ENCODE measurements at places on chromosomes 13 and 19.

GRCh38 chr19:33928458-33928950, 131.8 kb downstream of the KCTD15 start:
- no peak for DNase-seq

DNA sequence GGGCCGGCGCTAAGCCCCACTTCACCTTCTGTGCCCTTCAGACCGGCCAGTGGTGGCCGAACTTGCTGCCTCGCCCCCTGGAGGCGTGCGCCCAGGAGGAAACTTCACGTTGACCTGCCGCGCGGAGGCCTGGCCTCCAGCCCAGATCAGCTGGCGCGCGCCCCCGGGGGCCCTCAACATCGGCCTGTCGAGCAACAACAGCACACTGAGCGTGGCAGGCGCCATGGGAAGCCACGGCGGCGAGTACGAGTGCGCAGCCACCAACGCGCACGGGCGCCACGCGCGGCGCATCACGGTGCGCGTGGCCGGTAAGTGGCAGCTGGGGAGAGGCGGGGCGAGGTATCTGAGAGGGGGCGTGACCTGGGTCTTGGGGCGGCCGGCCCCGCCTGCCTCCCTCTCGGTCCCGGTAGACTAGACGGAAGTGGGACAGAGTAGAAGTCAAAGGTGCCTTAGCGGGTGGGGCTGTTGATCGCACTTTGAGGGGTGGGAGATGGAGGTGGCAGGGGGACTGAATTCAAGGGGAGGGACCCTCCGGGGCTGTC, 5.6 kb downstream of the ICAM5 start:
- DNase-seq = no peak

GRCh38 chr19:50434525-50434924, 1.8 kb downstream of the MYBPC2 start:
- no peak for DNase-seq

- DNase-seq = no peak
Observed at GRCh38 chr13:21674490-21675009, 3.7 kb downstream of the FGF9 start.

DNA sequence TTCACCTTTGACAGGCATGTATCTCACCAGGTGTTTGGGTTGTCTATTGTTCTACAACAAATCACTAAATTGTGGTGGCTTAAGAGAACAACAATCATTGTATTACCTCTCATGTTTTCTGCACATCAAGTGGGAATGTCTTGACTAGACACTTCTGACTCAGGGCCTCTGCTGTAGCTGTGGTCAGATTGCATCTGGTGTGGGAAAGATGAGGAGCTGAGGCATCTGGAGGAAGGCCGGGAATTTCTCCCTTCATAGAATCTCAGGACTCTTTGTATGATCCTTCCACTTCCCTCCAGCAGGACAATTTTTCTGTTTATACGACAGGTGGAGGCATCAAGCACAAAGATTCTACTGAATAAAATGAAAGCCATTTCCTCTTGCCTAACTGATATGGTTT, 511.8 kb upstream of the NBEA start:
- no peak for DNase-seq

DNA sequence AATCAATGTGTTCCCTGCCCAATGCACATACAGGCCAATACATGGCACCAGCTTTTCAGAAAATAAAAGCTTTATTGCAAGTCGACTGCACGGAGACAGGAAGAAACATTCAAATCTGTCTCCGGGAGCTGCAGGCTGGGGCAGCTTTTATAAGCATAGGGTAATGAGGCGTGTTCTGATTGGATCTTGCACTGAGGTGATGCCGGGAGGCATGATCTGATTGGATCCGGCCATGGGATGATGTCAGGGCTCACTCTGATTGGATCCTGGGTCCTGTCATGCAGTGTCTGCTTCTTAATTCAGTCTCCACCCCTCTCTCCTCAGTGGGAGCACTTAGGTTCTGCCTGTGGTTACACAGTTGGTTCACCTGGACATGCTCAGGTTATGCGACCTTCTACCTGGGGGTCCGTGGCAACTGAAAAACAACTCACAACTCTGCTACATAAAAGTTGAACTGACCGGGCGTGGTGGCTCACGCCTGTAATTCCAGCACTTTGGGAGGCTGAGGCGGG, 11.8 kb upstream of the FBN3 start:
- DNase-seq = no peak

GRCh38 chr19:3710265-3710812, 2.2 kb downstream of the TJP3 start:
- DNase-seq = no peak

- DNase-seq = no peak
Observed at GRCh38 chr13:45162194-45162593, 38.7 kb downstream of the KCTD4 start.

DNA sequence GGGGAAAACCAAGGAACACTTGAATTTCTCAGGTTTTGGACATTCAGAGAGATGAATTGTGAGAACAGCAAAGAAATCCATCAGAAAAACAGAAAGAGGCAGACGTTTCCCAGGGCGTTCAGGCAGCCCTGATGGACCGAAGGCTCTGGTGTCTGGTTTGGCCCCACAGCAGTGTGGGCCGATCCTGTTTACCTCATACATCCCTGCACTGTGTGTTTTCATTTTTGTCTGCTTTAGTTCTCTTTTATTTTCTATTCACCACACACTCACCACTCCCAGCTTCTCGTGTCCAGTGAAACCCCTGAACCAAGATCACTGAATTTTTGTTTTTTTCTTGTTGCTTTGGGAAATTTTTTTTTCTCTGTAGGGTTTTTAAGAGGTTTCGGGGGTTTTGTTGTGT, 11.9 kb upstream of the WDR18 start:
- no peak for DNase-seq

- DNase-seq = no peak
Observed at GRCh38 chr19:13784731-13785452, 10.4 kb upstream of the ZSWIM4 start.

GRCh38 chr13:41465241-41465847, 8.0 kb downstream of the RGCC start:
- DNase-seq = no peak

- no peak for DNase-seq
Observed at GRCh38 chr13:105196052-105196451, 1339.4 kb downstream of the EFNB2 start.

DNA sequence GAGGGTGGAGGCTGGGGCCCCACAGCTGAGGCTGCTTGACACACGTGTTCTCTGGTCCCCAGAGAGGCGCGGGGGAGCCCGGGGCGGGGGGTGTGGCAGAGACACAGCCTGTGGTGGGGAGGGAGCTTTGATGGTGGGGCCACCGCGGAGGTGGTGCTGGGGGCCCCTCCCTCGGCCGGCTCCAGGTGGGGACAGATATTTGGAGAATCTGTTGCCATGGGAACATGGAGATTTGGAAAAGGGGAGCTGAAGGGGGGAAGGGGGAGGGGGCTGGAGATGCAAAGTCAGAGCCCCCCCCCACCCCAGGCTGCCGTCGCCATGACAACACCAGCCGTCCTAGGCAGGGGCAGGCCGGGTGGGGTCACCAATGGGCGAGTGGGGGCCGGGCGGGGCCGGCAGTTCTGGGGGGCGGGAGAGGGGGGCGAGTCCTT, 1.2 kb downstream of the PRKCG start:
- no peak for DNase-seq

- DNase-seq = no peak
Observed at GRCh38 chr13:107883561-107884175, 331.7 kb downstream of the LIG4 start.

GRCh38 chr19:40193587-40193849, 2.3 kb downstream of the MAP3K10 start:
- DNase-seq = no peak

DNA sequence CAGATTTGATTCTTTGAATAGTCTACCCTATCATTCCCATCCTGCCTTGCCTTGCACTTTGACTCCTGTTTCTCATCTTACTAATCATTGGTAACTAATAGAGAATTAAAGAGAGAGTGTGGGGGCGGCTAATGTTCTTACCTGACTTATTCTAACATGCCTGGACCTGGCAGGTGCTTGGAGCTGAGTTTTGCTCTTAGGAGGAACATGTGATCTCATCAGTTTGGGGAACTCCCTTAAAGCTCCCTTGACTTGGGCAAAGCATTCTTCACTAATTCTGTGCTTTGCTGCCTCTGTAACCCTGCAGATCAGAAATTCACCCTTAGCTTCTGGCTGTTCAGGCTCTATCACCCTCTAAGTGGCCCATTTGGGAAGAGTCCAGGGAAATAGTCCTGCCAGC, 861.1 kb downstream of the GPC5 start:
- no peak for DNase-seq

GRCh38 chr13:94168783-94169453, 310.6 kb downstream of the DCT start:
- DNase-seq = no peak

DNA sequence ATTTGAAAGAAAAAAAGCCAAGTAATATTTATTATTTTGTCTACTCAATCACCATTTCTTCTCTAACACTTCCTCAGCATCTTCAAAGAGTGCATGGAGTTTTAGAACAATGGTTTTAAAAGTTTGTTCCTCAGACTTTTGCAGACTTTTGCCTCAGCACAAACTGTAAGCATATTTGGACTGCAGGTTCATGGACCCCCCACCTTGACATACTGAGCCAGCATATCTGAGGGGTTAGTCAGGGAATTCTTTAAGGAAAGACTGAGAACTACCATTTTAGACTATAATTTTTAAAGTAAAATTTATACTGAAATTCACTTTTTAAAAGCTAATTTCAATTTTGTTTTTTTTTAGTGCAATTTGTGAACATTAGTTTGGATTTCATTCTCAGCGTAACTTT, 1676.8 kb upstream of the PCDH20 start:
- DNase-seq = no peak

DNA sequence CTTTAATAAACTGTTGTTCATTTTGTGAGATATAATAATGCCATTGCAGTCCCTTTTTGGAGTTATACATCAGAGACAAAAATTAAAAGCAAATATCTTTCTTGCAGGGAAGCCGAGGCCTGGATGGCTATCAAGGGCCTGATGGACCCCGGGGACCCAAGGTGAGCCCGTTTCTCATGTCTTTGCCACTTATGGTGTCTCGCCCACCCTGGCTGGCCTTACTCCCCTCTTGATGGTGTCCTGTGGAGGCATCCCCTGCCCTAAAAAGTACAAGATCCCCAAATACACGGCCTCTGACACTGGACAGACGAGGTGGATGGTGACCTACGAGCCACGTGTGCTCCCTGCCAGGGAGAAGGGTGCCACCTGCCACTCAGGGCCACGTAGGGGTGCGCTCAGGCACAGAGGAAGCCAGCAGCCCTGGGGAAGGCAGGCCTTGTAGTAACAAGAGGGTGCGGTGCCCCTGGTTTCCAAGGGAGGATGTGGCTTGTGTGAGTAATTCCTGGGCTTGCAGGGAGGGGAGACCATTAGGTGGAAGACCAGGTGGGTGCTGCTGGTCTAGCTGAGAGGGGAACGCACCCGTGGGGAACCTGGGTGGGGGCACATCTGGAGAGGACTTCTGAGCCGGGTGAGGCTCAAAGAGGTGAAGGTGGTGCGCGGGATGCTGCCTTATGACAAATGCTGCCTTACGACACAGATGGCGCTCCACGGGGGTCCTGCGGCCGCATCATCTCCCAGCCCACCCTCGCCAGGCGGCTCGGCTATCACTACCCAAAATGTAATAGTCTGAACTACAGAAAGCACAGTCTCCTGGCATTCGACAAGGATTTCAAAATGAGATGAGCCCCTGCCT, 115.6 kb downstream of the RAB20 start:
- no peak for DNase-seq

GRCh38 chr13:114063545-114064449, 68.6 kb downstream of the RASA3 start:
- no peak for DNase-seq

DNA sequence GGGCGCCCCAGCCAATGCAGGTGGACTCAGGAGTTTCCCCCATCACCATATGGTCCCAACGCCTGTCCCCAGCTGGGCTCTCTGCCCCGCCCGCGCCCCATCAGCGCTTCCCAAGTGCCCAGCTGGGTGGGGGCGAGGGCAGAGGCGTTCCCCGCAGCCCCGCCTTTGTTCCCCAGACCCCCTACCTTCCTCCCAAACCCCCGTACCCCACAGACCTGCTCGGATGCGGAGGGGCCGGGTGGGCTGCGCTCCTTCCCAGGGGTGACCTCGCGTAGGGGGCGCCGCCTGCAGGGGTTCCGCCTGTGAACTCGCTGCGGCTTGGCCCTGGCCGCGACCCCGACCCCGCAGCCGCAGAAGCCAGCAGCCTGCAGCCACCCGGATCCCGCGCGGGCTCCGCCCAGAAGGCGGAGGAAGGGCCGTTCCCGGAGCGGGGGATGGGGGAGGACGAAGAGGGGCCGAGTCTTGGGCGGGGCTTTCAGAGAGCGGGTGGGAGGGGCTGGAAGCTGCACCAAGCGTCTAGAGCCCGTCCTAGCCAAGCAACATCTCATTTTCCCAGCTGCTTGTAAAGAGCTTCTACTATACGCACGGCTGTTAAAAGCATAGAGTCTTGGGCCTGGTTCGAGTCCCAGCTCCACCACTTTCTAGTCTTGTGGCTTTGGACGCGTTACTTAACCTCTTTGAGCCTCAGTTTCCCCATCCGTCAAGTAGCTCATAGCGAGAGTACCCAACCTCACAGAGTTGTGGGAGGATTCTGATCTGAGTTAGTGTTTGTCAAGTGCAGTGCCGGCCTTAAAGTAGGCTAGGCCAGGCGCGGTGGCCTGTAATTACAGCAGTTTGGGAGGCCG, at the start of gene RAB3D:
Gene RAB3D (minus strand): TSS at position 404 of the 845 bp plus-strand sequence. CDS start 2,258 bp downstream, outside the sequence.
- no peak for DNase-seq

GRCh38 chr19:13847407-13848339, 29.3 kb upstream of the NANOS3 start:
- DNase-seq = no peak

GRCh38 chr13:49821216-49822009, 28.9 kb upstream of the KPNA3 start:
- DNase-seq = no peak

DNA sequence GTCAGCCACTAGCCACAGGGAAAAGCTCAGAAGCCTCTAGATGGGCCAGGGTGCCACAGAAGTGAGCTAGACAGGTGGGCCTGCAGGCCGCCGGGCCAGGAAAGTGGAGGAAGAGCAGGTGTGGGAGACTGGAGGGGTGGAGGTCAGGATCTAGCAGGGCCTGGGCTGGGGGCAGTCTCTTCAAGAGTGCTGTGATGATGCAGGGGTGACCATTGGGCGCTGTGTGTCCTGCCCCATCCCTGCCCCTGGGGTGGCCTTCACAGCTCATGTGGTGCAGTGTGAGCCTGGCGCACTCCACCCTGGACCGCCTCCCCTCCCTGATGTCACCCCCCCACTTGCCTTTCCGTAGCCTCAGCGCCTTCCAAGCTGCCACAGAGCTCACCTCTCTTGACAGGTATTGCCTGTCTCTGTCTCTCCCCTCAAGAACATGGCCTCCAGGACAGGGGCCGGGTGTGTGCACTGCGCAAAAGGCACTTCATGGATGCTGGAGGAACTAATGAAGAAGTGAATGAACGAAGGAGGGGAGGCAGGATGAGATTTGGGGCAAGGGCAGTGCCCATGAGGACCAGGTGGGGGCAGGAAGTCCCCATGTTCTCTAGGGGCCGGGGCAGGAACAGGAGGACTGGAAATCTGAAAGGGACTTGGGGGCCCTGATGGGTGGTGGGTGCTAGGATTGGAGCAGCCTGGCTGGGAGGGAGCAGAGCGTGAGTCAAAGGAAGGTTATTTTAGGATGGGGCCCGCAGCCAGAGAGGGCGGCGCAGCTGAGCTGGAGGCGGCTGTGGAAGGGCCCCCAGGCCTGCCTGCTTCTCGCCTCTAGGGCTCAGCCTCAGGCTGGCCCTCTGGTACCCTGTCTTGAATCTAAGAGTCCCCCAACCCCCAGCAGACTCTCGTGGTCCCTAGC, 6.6 kb downstream of the SSBP4 start:
- DNase-seq = no peak

Measured in retinal pigment epithelial cell (primary cell).